Mesenteric fat pad (tissue), 1 donor: ENCODE measurements at places on chromosomes 5 and 9. TPM values are rescaled to one million over a fixed set of nuclear protein-coding genes. Genes with fewer than 3 reads are reported as not detected.

DNA sequence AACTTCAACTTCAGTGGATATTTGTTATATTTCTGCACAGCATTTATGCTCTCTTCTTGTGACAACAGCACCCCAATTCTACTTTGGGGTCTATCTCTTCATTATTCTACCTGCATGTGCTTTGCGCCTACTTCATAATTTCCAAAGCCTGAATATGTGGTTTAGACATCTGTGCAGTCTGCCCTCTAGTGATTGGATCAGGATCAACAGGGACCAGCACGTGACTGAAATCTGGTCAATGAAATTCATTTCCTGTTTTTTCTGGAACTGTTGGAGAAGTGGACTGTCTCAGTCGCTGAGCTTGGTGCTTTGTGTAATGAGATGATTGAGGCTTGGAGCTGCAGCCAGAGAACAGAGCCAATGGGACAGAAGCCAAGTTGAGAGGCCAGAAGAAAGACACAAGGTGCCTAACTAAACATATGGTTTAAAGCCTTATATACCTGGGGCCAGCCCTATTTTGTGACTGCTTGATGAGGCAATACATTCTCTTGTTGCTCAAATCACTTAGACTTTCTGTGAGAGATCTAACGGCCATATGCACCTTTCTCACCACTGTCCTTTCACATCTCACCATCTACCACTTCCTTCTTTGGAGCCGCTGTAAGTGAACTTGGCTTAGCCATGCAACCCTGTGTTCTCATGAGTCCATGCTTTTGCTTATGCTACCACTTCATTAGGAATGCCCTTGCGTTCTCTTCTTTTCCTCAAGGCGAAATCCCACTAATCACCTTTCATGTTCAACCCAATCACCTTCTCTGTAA, 68.8 kb upstream of the PPP2R2B start:
- no peak for DNase-seq

GRCh38 chr9:70403166-70403565, 11.3 kb downstream of the KLF9 start:
- DNase-seq = no peak

DNA sequence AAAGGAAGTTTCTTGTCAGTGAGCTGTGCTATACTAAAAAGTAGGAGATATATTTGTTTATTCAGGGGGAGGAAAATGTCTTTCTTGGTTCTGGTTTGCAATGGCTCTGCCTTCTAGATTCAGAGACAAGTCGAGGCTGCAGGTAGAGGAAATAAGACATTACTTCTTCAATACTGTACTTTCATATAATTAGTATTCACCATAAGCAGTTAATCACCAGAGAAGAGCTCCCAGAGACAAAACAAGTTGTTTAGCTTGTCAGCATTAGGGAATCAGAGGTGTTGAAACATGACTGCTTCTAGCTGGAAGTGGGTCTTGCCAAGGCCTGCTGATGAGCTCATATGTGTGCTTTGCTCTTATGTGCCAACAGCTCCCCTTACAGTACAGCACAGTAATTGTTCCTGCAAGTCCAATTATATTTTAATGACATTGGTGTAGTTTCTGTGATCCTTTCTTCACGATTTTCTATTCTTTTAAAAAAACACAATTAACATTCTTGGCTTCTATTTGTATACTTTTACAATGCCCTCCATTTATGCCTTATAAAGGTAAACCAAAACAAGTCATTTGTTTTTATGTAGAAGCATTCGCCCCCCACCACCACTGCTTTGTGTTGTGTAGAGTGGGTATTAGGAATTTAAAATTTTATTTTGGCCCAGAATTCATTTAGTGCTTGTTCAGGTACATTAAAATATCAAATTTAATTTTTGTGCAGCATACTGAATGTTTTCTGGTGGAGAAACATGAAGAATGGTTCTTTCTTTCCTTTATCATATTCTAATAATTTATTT, 112.2 kb downstream of the RPS23 start:
- no peak for DNase-seq

GRCh38 chr5:148909040-148909439, 82.6 kb downstream of the ADRB2 start:
- no peak for DNase-seq

DNA sequence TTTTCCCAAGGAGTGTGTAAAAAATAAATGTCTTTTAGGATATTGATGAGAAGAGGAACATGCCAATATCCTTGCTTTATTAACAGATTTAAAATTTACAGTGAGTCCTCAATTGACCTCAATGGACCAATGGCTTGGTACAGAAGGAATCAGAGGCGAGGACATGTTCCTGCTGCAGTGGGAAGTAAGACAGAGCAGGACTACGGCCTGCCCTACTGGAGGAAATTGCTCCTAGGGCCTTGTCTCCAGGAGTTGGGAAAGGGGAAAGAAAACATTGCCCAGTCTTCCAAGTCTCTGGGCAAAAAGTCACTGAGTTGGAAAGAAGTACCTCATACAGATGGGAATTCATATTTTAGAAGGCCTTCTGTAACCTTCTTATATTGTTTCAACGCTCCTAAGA, 33.1 kb upstream of the UGT3A2 start:
- DNase-seq = no peak

GRCh38 chr9:112119225-112120029, 55.7 kb downstream of the SUSD1 start:
- no peak for DNase-seq

DNA sequence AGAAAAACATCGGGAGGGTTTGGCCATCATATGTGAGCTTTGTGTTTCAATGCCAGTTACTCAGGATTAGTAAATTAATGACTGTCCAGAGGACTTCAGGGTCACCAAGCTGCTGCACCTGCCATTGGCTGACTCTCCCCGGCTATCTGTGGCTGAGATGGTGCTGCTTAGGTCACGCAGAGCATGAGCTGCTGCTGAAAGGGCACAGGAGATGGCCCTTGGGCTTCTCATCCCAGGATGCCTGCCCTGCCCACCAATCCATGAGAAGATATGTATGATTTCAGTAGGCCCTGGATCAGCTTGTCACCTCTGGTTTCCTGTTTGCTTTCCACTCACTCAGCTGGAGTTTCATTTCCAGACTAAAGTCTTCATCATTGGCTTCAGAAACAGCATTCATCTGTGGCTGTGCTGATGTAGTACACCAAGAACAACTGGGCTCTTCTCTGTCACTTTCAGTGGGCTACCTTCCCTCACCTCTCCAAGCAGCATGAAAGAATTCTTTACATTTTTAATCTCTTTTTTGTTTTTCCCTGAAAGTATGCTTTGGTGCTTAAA, 2.4 kb upstream of the CATSPER3 start:
- no peak for DNase-seq

GRCh38 chr5:171975262-171975876, 31.1 kb downstream of the FBXW11 start:
- DNase-seq = no peak

- no peak for DNase-seq
Observed at GRCh38 chr5:52469835-52470234, 317.9 kb upstream of the ITGA1 start.

GRCh38 chr5:96315431-96315830, 117.6 kb downstream of the PCSK1 start:
- DNase-seq = no peak

DNA sequence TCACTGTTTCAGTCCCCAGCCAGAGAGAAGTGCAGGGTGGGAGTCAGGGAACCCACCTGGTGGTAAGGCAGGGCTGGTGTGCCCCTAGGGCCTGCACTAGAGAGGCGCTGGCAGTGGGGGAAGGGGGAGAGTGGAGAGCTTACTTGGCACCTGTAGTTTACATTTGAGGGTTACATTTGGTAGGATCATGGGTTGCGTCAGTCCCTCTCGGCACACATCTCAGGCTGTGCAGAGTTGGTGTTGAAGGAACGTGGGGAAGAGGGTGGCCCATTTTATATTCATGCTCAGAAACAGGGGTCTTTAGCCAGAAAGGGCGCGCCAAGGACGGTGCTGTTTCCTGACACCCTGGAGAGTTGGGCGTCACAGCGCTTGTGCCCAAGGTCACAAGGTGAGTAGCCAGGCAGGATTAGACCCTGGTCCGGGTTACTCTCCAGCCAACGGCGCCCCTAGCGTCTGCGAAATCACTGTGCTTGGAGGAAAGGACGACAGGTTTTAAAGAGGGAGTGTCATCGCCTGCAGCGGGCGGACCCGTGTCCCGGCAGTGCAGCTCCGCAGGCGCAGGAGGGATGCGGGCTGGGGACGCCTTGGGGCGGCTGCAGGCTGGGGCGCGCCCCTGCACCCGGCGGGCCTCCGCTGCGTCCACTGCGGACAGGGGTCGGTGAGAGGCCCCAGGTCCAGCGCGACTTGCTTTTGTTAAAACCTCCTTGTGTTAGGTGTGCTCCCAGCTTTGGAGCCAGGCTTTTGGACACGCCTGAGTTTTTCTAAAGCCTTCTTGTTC, 272.6 kb downstream of the FANCC start:
- no peak for DNase-seq

- no peak for DNase-seq
Observed at GRCh38 chr5:5195128-5195918, 55.2 kb downstream of the ADAMTS16 start.

DNA sequence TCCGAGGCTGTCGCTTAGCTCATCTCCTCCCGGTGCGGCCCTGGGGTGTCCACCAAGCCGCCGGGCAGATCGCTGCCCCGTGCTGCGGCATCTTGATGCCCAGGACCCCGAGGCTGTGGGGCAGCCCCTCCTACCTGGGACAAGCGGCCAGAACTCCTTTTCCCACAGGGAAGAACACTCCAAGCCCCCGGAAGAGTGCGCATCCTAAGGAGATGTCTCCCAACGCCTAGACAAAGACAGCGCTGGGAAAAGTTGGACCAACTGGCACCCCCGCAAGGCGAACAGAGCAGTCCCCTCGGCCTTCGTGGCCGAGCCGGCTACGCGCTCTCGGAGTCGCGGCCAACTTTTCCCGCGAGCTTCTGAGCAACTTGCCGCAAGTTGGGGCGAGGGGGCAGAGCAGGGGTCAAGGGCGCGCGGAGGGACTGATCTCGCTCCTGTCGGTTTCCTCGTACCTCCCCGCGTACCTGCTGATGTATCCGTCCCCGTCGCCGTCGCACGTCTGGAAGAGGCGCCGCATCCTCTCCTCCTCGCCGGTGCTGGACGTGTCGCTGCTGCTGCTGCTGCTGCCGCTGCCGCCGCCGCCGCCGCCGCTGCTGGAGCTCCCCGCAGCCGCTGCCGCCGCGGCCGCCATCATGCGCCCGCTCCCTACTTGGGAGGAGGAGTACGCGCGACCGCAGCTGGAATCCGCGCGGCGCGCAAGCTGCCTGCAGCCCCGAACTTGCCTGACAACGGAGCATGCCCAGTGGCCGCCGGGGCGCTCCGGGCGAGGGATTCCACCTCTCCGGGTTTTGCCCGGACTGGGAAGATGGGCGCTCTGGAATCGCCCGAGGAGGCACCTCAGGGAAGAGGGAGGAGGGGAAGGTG, at the start of gene MCC:
Gene MCC, minus strand, starts transcription at position 673 of the 864 bp plus-strand sequence.
- no peak for DNase-seq

GRCh38 chr9:125407974-125408900, 146.6 kb downstream of the GAPVD1 start:
- peak; percentile 95 for DNase-seq

GRCh38 chr5:77892061-77893010, 116.2 kb upstream of the TBCA start:
- DNase-seq = no peak

DNA sequence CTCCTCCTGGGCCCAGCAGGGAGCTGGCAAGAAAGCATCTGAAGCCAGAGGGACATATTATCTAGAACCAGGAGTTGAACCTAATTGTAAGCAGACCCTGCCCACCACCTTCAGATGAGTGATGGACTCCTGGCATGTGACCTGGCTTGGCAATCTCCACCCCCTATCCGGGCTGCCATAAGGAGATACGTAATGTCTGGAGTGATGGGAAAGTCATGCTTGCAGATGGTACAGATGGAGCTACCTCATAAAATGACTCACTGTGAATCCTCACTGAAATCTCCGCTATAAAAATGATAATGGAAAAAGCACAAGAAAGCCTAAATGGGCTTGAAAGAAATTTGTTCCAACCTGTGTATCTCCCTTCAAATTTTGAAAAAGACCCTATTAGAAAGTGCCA, 157.5 kb downstream of the DMRT2 start:
- DNase-seq = no peak

- DNase-seq = no peak
Observed at GRCh38 chr5:146515473-146516150, 378 bp downstream of the GPR151 start.

GRCh38 chr5:101102506-101102905, 199.4 kb upstream of the ST8SIA4 start:
- DNase-seq = no peak

DNA sequence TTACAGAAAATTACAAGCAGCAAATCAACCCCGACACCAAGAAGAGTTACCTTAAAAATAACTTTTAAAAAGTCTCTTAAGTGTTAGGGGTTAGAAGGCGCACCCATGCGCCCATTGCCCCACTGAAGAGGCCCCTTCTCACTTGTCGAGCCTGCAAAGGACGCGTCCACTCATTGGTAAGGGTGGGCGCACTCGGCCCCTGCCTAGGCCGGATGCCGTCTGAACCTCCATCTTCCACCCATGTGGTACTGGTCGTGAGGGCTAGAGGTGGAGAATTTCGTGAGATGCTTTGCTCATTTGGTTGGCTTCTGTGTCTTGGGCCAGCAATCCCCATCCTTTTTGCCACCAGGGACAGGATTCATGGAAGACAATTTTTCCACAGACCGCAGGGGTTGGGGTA, 27.5 kb upstream of the LRRC14B start:
- peak; percentile 59 for DNase-seq

DNA sequence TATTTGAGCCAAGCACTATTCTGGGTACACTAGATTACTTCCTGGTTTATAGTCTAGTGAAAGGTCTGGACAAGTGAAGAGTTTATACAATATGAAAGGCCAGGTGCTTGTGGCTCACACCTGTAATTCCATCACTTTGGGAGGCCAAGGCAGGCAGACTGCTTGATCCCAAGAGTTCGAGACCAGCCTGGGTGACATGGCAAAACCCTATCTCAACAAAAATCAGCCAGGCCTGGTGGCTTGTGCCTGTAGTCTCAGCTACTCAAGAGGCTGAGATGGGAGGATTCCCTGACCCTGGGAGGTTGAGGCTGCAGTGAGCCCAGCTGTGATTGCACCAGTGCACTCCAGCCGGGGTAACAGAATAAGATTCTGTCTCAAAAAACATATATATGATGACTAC, 9.5 kb upstream of the TXNDC15 start:
- peak; percentile 18 for DNase-seq

TRIM14 gene
- 13.8 TPM for total RNA-seq

OLFM1 gene
- total RNA-seq = 22.6 TPM

FAM221B gene
- total RNA-seq = not detected

RIGI gene
- 11.0 TPM for total RNA-seq

SUSD3 gene
- 2.0 TPM for total RNA-seq

ZNF474 gene
- total RNA-seq = 0.26 TPM

SLC34A3 gene
- total RNA-seq = not detected

SURF4 gene
- 211 TPM for total RNA-seq

PLCXD3 gene
- 2.4 TPM for total RNA-seq

ANKRD33B gene
- total RNA-seq = 5.7 TPM
